ENCODE measurements at places on chromosomes 2 and 18.

GRCh38 chr2:10599921-10600320 is 89.9 kb downstream of the NOL10 start:
- DNase-seq, result no peak

DNA sequence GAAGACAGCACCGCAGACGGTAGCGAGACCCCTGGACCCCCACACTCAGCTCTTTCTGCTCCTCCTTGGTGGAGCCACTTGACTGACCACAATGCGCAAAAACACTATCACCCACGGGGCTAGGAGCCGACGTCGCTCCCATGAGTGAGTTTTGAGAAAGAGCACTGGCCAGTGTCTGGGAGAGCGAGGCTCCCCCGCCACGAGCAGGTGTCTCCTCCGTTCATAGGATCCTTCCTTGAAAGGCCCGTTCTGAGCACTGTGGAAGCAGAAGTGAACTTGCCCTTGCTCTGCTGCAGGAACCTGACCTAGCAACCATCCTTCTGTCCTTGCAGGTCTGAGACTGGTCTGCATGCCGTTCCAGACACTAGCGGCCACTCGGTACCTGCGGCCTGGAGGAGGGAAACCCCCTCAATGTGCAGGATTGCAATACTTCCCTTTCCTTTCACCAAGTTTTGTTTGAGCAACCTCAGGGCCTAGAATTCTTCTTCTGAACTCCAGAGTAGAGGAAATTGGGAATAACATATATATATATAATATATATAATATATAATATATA is 12.9 kb upstream of the ZNF516 start:
- DNase-seq, result no peak

DNA sequence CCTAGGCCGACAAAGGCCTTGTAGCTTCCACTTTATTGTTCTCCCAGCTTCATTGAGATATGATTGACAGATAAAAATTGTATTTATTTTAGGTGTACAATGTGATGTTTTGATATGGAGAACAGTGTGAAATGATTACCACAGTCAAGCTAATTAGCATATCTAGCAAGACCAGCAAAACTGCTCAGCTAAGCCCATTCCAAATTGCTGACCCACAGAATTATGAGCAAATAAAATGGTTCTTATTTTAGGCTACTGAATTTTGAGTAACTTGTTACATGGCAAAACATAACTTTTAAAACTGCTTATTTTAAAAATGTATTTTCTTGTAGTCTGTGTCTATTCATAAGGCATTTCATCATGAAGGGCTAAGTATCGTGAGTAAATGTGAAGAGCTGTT is 8.6 kb upstream of the SELENOI start:
- DNase-seq, result no peak

GRCh38 chr2:42138163-42139015 is 30.8 kb upstream of the EML4 start:
- peak; percentile 99 for DNase-seq

DNA sequence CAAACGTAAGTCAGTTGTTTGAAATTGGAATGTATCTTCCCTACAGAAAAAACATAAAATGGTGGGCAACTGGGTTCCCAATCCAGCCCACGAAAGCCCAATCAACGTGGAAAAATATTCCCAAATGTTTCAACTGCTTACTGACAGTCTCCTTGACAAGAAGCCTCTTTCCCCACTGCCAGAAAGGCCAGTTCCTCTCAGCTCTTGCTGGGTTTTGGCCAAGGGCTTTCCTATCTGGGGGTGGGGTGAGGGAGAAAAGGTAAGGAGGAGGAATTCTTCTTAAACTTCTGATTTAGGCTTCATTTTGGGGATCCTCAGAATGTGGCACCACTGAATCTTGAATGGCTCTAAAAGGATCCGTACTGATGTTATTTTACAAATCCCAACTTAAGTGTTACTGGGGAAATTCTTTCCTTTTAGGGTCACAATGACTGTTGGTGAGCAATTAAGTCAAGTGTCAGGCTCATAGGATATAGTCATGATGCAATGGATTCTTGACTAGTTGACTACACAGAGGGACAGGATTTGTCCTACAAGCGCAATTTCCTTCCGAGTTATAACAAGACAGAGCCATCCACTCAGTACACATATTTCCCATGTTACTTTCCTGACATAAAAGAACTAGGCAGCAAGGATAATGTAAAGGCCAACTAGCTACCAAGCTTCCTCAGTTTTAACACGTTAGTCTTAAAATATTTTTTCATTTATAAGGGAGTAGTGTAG is 73.6 kb downstream of the SPRED2 start:
- no peak for DNase-seq

GRCh38 chr2:16633621-16634430 is 31.8 kb downstream of the CYRIA start:
- no peak for DNase-seq

- DNase-seq, result no peak
These were observed 2.8 kb downstream of the SH3BP4 start for GRCh38 chr2:234954551-234954992.

- DNase-seq, result no peak
These were observed 13.6 kb downstream of the UPP2 start for GRCh38 chr2:158115202-158115767.

DNA sequence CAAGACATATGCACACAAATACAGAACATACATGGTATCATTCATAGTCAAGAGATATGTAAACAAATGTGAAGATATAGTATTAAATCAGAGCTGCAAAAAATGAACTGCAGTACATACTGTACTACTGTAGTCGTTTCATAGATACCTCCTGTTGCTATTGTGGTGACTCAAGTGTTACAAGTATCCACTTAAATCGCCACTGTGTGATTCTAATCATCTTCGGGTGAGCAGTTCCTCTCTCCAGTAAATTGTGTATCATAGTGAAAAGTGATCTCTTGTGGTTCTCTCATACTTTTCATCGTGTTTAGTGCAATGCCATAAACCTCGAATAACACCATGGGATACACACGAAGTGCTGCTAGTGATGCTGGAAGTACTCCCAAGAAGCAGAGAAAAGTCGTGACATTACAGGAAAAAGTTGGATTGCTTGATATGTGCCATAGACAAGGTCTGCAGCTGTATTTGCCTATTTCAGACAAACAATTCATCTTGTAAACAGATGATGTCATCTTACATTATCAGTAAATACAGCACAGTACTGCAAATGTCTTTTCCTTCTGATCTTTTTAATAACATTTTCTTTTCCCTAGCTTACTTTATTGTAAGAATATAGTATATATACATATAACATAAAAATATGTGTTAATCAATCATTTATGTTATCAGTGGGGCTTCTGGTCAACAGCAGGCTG is 222.2 kb downstream of the BCL11A start:
- no peak for DNase-seq

- DNase-seq, result no peak
These were observed 72.2 kb downstream of the PDK1 start for GRCh38 chr2:172628085-172628484.

GRCh38 chr2:128306081-128306930 is 12.4 kb downstream of the HS6ST1 start:
- peak; percentile 86 for DNase-seq

DNA sequence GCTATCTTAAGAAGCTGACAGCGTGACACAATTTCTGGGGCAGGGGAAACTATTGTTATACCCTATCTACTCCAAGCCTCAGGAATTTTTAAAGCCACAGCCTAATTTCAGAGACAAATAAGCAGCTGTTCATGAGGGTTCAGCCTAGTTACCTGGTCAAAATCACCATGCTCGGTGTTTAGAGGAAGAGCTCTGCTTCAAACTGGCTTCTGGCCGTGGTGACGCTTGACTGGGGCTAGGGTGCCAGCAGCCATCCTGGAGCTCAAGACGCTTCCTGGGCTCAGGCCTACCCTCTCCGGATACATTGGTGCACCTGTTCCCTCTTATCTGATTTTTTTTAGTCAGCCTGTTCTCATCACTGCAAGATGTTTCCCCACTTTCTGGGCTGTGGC is 41.7 kb downstream of the FRZB start:
- no peak for DNase-seq

GRCh38 chr18:32337347-32337746 is 133.3 kb downstream of the GAREM1 start:
- DNase-seq, result no peak

GRCh38 chr2:142557391-142557790 is 320.1 kb upstream of the KYNU start:
- DNase-seq, result no peak

DNA sequence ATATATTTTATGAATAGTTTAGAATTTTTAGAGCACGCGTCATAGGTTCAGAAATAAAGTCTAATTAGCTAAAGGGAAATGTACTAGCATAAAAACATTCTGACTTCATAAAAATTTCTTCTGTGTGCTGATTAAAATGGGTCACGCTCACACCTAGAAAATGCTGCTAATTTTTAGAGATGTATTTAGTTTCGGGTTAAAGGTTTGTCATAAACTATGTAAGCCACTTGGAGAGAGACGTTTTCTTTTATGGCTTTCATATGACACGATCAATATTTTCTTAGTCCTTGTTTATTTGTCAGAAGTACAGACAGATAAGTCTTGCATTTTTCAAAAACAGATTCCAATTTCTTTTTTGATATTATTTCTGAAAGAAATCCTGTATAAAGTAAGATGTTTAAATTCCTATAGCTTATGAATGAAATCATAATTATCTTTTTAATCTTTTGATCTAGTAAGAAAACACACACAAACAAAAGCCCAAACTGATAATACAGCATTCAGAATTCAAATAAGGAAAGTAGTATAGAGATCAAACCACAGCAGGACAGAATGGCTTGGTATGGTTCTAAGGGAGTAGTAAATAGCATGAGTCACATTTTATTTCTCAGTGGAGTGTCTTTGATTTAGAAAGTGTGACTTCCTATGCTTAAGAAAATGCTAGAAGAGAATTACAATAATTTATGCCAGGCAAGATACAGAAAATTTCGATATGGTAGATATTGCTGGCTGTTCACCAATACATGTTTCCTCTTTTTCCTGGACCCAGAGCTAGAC is 236.6 kb downstream of the GPD2 start:
- no peak for DNase-seq

DNA sequence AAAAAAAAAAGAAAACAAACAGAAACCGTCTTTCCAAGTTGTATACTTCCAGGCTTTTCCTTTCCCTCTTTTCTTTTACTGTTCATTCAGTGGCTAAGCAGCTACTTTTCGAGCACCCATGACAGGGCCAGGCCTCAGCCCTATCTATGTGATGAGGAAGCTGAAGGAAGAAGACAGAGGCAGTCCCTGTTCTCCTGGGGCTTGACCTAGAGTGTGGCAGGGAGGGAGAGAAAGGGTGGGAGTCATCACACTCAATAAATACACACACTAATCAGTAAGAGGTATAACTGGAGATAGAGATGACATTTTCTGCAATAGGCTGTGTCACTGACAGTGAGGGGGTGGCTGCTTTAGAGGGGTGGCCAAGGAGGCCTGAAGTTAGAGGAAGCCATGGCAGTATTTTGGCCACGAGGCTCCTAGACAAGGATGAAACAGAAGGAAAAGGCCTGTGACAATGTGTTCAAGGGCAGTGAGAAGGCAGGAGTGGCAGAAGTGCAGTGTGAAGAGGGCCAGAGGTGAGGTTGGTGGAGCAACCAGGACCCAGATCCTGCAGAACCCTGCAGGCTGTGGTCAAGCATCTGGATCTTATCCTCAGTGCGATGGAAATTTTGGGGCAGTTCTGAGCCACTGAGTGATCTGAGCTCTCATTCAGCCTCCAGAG is 131.8 kb upstream of the TTC39C start:
- DNase-seq, result no peak

GRCh38 chr2:202479090-202479489 is 103.0 kb downstream of the BMPR2 start:
- no peak for DNase-seq

- DNase-seq, result no peak
These were observed 115.3 kb downstream of the METTL8 start for GRCh38 chr2:171318463-171318934.

DNA sequence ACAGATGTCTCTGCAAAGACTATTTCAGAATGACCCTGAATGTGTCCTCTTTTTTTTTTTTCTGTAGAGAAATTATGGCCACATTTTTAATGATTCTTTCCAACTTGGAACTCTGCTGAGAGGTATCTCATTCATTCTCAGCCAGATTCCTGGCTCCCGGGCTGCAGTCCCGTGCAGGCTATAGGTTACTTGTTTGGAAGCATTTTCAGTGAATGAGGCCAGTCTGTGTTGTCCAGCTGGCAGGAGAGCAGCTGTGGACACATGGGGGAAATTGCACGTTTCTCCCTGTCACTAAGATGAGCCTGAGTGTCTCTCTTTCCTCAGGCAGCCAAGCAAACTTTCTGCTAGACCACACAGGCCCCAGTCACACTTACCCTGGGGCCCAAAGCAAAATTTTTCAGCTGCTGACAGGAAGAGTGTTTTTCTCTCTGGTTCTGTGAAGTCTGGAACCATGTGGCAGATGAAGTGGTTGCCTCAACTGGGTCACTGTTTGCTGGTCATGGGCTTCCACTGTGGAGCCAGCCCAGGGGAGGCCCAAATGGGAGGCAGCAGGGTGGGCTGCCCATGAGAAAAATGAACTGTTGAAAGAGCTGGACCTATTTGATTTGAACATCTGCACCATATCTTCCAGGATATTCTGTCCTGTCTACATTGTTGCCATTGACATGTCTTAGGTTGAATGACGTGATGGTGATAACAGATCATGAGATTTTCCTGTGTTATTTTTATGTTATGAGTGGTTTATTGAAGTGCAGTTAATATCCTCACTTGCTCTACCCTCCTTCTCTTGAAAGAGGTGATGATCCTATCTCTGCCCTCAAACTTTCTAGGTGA is 431.2 kb downstream of the LPIN1 start:
- DNase-seq, result no peak

DNA sequence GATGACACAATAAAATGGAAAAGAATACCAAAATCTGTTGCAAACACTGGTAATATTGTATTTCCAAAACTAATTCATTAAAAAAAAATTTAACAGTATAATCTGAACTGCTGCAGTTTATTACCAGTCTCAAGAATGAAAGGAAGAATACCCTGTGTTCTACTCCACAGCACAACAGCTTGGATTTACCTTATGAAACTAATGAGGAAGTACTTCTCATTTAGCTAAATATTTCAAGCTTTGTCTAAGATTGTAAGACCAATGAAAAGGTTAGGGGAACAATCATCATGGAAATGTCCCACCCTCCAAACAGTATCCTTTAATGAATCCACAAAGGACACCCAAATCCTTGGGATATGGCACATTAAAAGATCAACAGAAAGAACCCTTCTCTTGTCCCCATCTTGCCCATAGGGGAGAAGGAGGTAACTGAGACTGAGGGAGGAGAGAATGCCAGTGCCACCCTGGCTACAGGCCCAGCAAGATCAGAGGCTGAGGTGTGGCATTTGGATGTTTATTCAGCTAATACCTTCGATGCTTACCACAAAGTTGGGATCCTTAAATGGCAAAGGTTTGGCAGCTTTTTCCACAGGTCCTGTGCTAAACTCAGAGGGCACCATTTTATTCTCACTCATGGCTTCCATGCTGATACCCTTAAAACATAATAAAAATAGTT is 17.7 kb downstream of the INO80C start:
- no peak for DNase-seq

GRCh38 chr2:215000721-215001120 is 137.7 kb downstream of the ABCA12 start:
- DNase-seq, result no peak

DNA sequence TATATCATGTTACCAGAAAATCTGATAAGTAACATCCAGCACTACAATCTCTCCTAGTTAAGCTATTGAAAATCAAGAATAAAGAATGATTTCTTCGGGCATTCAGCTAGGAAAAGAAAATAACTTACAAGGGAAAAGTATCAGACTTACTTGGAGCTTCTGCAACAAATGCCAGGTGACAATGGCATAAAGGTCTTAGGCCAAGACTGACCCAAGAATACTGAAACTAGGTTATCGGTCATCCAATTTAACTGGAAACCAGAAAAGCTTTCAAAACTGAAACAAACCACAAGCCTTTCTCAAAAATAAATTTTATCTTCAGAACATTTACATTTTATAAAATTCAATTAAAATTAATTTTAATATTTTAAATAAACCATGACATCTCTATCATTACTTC is 214.0 kb upstream of the CCDC68 start:
- no peak for DNase-seq
